ENCODE measurements at places on chromosomes 6 and 20.

DNA sequence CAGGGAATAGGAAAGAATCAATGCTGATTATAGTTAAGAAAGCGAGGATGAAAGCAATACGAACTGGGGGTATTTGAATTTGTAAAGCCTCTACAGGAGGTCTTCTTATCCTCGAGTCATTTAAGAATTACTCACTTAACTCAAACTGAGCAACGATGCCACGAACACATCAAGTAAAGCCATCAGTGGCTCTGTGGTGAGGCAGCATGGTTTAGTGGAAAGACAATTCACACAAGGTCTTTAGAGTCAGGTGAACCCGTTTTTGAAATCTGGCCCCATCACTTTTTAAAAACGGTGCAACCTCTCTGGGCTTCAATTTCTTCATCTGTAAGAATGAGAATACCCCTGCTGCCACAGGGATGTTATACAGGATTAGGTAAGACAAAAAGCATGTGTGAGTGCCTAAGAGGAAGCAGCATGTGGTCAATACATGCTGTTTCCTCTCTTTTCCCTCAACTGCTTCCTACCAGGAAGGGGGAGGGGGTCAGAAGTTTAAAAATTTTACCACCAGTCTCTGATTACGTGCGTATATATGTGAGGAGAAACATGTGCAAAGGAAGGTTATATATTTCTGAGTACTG lies 162.0 kb downstream of the BTBD9 start:
- no peak for DNase-seq

GRCh38 chr20:25129908-25130307 lies 48.0 kb upstream of the VSX1 start:
- DNase-seq = no peak

GRCh38 chr20:49583669-49584417 lies 15.9 kb upstream of the PTGIS start:
- no peak for DNase-seq

GRCh38 chr20:57811374-57812020 lies 101.7 kb upstream of the PMEPA1 start:
- no peak for DNase-seq

- DNase-seq = no peak
Observed at GRCh38 chr6:273551-274058, 18.7 kb upstream of the DUSP22 start.

GRCh38 chr6:41560431-41561192 lies 14.4 kb downstream of the FOXP4 start:
- DNase-seq = peak; percentile 72

All from stimulated activated CD4-positive, alpha-beta T cell treated with anti-CD3 and anti-CD28 coated beads, Interleukin-12 subunit alpha, Interleukin-12 subunit beta, amount 100 ng/mL, for 48 hours (primary cell).